ENCODE measurements at places on chromosomes 4 and X.

GRCh38 chr4:825063-825970 is 612 bp downstream of the CPLX1 start:
- DNase-seq: peak; percentile 22

DNA sequence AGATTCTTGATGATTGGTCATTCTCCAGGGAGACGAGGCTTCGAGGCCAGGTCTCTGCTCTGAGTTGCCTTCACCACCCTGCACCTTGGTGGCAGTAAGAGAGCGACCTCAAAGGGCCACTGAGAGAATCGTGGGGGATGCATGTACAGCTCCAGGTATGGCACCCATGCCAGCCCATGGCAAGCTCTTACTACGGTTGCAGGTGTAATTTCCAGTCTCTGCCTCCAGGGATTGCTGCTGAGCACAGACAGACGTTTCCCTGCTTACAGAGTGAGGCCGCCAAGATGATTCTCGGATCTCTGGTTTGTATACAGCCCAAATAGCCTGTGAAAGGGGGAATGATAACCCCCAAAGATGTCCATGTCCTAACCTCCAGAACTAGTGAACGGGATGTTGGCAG is 16.3 kb upstream of the DRD5 start:
- no peak for DNase-seq

DNA sequence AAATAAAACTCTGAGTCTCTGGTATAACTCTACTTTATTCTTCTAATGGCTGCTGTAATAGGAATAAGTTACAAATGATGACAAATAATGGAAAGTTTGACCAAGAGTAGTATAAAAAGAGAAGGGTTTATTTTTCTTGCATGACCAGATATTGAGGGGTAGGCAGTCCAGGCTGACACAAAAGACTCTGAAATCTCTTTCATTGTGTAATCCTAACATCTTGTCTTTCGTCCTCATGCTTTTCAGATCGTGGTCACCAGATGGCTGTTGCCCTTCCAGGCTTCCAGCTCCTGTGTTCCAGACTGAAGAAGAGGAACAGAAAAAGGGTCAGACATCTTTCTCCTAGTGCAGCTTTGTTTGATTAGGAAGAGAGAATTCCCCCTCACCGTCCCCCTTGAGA is 176.9 kb upstream of the GK2 start:
- no peak for DNase-seq

GRCh38 chr4:168380290-168380689 is 61.7 kb upstream of the DDX60 start:
- DNase-seq: no peak

GRCh38 chr4:183906739-183907651 is 1.9 kb downstream of the STOX2 start:
- no peak for DNase-seq

GRCh38 chrX:12978205-12979025 is 3.5 kb downstream of the TMSB4X start:
- peak; percentile 79 for DNase-seq

DNA sequence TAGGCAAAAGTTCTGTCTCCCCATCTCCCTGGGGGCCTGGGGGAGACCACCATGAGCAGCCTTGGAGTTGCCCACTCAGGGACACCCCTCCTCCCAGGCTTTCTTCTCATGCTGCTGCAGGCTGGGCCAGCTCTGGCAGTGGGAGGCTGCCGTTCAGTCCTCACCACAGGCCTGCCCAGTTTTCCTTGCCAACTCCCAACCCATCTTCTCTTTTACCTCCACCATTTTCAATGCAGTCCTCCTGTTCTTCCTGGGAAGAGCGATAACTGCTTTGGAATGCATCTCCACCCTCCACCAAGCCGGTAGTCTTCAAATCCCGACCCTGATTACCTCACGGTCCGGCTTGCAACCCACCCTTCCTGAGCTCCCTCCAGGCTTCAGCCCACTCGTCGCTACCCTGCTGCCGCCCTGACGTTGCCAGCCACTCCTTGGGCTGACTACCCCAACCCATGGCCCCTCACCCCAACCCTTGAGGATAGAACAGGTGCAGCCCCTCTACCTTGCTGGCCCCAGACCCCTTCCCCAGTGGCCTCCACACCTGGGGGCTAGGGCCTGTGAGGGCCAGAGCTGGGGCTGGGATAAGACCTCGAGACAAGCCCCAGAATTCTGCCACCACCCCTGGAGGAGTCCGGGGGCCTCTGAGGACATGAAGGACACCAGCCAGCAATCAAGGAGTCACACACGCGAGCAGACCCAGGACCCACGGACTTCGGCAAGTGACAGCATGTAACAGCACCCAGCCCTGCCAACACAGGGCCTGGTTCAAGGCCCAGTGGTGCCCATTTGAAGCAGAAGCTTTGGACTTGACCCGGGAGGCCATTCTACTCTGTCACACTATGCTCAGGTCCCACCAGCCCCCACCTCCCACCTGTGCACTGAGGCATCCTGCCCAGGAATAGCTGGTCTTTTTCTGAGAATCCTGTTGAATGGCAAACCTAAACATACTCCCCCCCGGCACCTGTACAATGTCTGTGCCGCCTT is 9.2 kb downstream of the WDR1 start:
- no peak for DNase-seq

DNA sequence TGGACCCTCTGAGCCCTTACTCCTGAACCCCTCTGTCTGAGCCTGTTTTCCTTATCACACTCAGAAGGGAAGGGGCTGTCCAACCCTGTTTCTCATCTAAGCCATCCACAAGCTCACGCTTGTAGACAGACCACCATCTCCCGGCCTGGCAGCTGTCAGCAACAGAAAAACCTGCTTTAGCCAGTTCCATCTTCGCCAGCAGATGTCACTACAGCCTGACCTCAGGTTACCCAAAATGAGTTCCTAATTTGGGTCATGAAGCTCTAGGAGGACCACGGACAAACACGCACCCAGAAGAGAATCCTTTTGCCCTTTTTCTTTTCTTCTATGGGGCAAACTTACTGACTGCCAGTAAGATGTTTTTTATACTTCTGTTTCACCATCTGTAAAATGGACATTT is 445.4 kb downstream of the BCOR start:
- DNase-seq: peak; percentile 9

DNA sequence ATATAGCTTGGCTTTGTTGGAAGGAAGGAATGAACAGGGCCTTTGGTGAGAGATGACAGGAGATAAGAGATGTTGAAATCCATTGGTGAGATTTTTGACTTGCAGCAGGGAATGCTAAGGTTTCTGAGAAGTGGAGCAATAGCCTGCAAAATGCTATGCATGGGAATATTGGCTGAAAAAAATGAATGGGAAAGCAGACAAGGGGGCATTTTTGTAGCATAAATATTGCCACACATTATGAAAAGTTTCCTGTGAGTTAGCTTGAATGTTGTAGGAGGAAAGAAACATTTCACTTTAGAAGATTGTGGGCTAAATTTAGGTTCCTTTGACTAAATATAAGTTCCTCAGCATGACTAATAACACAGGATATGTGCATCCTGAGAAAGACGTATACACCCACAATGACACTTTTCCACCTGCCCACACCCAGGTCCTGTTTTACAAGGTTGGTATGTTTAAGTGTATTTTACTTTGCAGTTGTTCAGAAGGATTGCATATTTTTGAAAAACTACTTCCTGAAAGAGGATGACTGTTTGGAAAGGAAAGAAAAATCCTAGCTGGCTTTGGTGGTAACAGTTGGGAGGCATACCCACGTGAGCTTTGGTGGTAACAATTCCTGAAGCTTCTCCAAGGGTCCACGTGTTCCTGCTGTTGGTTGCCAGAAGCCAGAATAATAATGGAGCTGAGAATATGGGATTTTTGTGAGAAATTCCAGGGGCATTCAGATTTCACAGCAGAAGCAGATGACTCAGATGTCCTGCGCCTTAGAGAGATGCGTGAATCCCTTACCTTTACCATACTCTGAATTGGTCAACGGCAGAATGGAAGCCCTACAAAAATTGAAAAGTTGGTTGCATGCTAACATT is 28.5 kb downstream of the PHEX start:
- DNase-seq: no peak

- DNase-seq: no peak
Observed at GRCh38 chr4:37441231-37442061, 196.9 kb downstream of the NWD2 start.

DNA sequence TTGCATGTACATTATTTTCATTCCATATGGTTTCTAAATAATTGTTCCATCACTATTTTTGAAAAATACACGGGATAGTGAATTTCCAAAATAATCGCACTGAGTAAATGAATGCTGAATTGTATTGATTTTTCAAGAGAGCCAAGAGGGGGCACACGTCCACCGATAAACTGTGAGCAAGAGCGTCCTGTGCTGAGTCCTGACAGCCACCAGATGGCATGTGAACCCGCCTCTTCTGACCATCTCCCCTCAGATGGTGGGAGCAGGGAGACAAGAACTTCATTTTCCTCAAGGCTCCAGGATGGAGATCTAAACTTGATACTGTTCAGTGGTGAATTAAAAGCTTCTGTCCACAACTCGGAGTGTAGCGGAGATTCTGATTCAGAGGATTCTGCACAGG is 30.6 kb upstream of the IL9R start:
- peak; percentile 60 for DNase-seq

DNA sequence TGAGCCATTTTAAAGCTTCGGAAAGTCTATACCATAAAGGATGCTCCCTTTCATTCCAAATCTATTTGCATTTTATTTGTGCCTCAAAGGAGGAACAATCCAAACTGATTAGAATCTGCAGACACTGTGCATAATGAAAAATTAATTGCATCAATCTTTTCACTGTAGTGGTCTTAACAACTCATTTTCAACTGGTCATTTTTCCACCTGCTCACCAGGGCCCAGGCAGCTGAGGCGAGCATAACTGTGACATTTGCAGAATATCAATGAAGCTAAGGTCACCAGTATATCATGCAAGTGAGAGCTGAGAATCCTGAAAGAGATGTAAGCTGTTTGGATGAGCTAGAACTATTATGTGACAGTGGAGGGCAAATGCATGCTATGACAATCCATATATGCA is 387.3 kb upstream of the TECRL start:
- no peak for DNase-seq

DNA sequence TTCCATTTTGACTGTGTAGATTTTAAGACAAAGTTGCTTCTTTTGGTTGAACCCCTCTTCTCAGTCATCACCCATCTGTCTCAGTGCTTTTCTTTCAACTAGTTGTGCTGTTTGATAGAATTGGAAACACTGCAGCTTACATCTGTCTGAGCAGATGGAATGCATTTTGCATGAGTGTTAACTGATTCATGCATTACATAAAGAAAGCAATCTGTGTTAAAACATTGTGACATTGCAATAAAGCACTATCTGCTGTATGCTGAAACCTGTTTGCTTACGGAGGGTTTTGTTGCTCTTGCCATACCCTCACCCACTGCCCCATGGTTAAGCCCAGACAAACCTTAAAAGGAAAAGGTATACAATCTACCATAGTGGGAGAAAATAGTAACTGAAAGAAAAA is 47.4 kb downstream of the NRK start:
- DNase-seq: no peak

DNA sequence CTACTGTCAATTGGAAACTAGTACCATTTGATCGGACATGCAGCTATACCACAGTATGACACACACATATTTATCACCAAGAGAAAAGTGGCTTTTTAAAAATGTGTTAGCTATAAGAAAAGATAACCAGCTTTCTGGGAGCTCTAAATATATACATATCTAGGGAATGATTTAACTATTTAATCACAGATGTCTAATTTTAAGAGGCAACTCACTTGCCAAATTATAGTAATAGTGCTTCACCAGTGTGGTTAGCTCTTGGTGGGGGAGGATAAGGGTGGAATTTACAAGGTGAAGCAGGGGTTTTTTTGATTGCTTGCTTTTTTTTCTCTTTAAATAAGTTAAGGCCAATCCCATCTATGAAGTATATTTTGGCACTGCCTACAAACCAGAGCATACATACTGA is 547.7 kb upstream of the DIPK2B start:
- no peak for DNase-seq

GRCh38 chrX:97446298-97446882 is 562.7 kb downstream of the RPA4 start:
- no peak for DNase-seq

- no peak for DNase-seq
Observed at GRCh38 chr4:154415313-154415712, 76.3 kb downstream of the DCHS2 start.

DNA sequence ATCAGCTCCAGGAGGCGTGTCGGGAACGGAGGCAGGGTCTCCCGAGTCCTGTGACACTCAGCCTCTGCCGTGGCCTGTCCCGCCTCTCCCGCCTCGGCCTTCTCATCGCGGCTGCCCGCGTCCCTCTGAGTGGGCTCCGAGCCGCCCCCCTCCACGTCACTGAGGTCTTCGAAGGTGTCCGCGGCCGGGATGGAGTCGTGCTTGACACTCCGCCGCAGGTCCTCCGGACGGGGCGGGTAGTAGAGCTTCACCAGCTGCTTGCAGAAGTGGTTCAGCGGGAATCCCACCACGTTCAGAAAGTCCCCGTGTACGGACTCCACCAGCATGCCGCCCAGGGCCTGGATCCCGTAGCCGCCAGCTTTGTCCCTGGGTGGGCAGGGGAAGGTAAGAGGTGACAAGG is 25.0 kb downstream of the ASMTL start:
- no peak for DNase-seq

- no peak for DNase-seq
Observed at GRCh38 chrX:119537487-119537886, 27.7 kb downstream of the STEEP1 start.

DNA sequence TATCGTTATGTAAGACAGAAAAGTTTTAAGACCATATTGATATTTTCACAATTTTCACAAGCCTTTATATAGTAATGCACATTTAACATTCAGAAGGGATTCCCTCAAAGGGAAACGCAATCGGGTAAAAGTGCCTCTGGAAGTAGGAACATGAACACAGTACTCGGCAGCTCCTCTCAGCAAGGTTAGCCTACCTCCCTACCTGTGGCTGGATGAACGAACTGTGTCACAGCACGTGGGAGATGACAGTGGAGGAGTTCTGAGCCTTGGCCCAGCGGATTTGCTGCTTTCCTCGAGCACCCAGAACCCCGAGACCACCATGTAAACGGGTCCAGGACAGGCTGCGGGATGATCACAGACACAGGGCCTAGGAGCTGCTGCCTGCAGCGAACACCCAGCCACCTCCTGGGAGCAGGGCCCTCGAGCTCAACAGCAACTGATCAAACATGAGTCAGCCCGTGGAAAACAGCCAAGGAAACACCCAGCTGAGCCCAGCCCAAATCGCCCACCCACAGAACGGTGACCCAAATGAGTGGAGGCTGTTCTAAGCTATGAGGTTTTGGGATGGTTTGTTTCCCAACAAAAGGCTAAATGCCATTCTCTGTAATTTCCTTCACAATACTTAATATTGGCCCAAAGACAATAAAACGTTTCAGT is 30.4 kb downstream of the FAT1 start:
- DNase-seq: no peak

GRCh38 chr4:122992057-122992456 is 69.7 kb upstream of the NUDT6 start:
- no peak for DNase-seq

DNA sequence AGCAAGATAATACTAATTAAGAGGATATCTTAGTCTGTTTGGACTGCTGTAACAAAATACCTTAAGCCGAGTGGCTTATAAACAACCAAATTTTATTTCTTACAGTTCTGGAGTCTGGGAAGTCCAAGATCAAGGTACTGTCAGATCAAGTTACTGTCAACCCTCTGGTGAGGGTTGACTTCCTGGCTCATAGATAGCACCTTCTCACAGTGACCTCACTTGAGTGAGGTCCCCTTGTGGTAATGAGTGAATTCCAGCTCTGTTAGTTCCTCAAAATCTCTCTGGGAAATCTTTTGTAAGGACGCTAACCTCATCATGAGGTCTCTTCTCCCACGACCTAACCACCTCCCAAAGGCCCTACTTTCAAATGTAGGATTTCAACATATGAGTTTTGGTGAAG is 36.9 kb upstream of the ADGRA3 start:
- DNase-seq: no peak

- DNase-seq: no peak
Observed at GRCh38 chr4:136457004-136457403, 1075.3 kb downstream of the PCDH18 start.

Measured in activated CD4-positive, alpha-beta T cell treated with anti-CD3 and anti-CD28 coated beads, Interleukin-2, amount 10 ng/mL, durations not matched to agents 7 days and 5 days (primary cell).